ENCODE measurements at places on chromosomes 7 and 10. TPM values are rescaled to one million over a fixed set of nuclear protein-coding genes. Genes with fewer than 3 reads are reported as not detected.

- no peak for DNase-seq
Observed at GRCh38 chr10:71217266-71218045, 5.1 kb downstream of the UNC5B start.

The SPRN gene
- total RNA-seq = not detected

DNA sequence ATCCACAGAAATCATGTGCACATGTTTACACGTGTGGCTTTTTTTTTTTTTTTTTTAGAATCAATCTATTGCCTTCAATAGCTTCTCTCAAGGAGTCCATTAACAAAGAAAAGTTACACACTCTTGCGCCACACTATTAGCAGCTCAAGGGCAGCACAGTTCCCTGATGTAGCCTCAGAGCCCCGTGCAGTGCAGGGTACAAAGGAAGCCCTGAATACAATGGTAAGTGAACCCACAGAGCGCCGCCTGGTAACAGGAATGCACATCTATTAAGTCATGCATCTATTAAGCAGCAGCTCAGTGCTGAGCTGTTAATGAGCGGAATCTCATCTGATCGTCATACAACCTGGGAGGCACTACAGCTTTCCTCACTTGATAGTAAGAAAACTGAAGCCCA is 113.7 kb upstream of the PDLIM1 start:
- DNase-seq = no peak

GRCh38 chr7:152866125-152866524 is 106.6 kb downstream of the ACTR3B start:
- DNase-seq = no peak

The POMZP3 gene
- 1.0 TPM for total RNA-seq

The OPTN gene
- 70.9 TPM for total RNA-seq

- no peak for DNase-seq
Observed at GRCh38 chr10:117555017-117555416, 12.5 kb downstream of the EMX2 start.

DNA sequence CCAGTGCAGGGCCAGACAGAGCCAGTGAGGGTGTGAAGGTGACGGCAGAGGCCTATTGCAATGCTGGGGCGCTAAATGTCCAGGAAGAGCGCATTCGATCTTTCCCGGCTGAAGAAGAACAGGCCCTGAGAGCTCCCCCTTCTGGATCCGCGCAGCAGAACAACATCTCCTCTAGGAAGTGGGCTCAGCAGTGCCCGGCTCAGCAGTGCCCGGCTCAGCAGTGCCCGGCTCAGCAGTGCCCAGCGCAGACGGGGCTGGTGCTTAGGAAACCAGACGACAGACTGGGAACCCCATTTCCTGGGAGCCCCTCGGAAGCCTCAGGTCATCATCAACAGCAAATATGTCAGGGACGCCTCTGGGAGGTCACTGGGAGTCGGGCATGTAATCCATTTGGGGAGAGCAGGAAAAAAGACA is 4.7 kb upstream of the NOS3 start:
- peak; percentile 66 for DNase-seq

The ZFAND4 gene
- total RNA-seq = 4.0 TPM

DNA sequence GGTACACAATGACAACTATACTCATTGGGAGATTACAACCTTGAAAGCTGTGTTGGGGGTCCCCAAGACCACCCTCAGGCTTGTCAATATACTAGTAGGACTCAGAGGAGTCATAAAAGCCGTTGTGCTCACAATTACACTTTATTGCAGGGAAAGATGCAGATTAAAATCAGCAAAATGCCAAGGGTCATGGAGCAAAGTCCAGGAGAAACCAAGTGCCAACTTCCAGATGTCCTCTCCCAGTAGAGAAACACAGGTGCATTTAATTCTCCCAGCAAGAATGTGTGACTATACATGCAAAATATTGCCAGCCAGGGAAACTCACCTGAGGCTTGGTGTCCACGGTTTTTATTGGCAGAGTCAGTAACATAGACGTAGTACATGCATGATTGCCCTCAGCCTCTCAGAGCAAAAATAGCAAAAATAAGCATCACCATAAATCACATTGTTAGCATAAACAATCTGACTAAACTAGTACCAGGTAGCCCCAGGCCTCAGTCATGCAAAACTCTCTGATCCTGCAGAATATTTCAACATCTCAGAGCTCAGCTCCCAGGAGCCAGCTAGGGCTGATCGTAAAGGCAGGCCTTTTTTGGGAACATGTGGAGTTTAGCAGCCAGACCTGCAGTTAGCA is 50.7 kb downstream of the VIM start:
- no peak for DNase-seq
